Upper lobe of left lung (tissue), 6 donors: ENCODE measurements at places on chromosomes 6 and 20. TPM values are rescaled to one million over a fixed set of nuclear protein-coding genes. Genes with fewer than 3 reads are reported as not detected.

- H3K4me1 ChIP-seq, result peaks cover 28% of the 10 kb centered on the region
- DNase-seq, result no peak
- H3K27ac ChIP-seq, result no peak overlapping the region
- H3K27me3 ChIP-seq, result no peaks in the 10 kb centered on the region
These were observed 82.2 kb downstream of the ATXN1 start for GRCh38 chr6:16679050-16679449.

DNA sequence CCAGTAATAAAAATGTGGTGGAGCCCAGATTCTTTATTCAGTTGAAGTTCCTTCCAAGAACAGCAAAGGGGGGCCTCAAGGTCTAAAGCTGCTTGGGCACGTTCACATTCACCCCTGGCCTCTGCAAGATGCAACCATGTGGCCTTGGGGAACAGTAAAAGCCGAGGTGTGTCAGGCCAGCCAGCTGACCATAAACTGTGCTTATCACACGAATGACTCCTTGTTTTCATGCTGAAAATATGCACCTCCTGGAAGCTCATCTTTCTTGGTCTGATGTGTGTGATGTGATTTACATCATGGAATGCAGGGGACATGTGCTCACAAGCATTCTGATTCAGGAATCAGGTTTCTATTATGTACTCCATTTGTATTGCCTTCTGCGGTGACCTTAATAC, 211.6 kb upstream of the MARCKS start:
- no peak for DNase-seq
- peaks cover 5% of the 10 kb centered on the region for H3K4me1 ChIP-seq
- H3K4me3 ChIP-seq, result no peak overlapping the region
- no peaks in the 10 kb centered on the region for H3K36me3 ChIP-seq
- no peak overlapping the region for H3K27ac ChIP-seq
- H3K27me3 ChIP-seq, result no peaks in the 10 kb centered on the region

- no peaks in the 10 kb centered on the region for H3K27me3 ChIP-seq
- H3K27ac ChIP-seq, result peak overlapping the region; percentile 94
- DNase-seq, result no peak
- no peaks in the 10 kb centered on the region for H3K36me3 ChIP-seq
- H3K4me3 ChIP-seq, result peak overlapping the region; percentile 96
These were observed 616 bp downstream of the CHMP4B start for GRCh38 chr20:33811776-33812151.

GRCh38 chr6:166643891-166644590, 17.0 kb upstream of the RPS6KA2 start:
- no peak overlapping the region for H3K27ac ChIP-seq
- H3K4me3 ChIP-seq, result no peak overlapping the region
- H3K4me1 ChIP-seq, result peaks cover 14% of the 10 kb centered on the region
- H3K36me3 ChIP-seq, result no peaks in the 10 kb centered on the region
- no peaks in the 10 kb centered on the region for H3K27me3 ChIP-seq
- no peak for DNase-seq

DNA sequence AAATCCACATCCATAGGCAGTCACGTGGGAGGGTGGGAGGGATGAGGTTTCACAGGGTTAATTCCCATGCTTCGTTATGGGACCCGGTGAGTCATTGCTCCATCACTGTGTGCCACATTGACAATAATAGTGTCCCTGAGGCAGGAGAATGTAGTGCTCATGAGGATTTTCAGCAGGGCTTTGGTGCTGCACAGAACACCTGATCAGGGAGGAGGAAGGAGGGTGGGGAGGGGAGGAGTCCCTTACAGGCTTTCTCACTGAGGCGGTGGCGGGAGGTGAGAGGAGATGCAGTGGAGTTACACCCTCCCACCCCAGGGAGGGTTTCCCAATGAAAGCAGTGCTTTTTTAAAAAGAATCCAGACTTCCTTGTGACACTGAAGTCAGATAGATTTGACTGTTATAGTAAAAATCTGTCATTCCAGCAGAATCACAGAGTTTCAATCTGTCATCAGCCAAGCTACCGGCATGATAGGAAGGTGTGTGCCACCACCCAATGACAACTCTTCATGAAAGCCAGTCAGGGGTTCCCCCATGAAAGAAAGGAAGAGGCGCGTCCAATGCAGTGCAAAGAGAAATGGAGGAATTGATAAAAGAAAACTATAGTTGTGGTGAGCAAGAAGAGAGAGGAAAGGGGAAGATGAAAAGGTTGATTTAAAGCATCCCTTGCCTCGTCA, 144.8 kb downstream of the TBC1D7 start:
- H3K27ac ChIP-seq, result no peak overlapping the region
- H3K4me3 ChIP-seq, result no peak overlapping the region
- H3K4me1 ChIP-seq, result no peaks in the 10 kb centered on the region
- H3K27me3 ChIP-seq, result no peaks in the 10 kb centered on the region
- no peak for DNase-seq
- peaks cover 12% of the 10 kb centered on the region for H3K36me3 ChIP-seq

DNA sequence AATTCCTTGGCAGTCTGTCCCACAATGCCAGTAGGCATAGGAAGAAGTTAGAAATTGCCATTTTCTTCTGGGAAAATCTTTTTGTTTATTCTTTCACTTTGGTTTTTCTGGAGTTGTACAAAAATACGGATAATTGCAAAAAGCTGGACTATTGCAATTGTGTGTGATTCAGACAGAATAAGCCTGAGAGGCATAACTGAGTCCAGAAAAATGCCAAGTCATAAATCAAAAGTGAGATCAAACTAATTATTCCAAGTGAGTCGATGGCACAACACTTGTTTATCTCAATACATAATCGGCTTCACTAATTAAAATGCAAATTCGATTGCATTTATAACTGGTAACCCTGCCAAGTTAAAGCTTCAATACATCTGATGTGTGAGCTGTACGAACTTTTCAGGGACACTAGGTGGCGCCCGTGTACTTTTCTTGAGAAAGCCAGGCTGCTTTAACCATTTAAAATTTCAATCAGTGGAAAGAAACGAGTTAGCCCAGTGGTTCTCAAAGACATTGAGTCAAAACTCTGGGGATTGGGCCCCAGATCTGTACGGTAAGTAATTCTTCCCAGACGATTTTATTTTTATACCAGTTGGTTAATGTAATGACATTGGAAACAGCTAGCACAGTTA, 102.6 kb downstream of the LAMP5 start:
- DNase-seq, result peak; percentile 64
- H3K4me1 ChIP-seq, result no peaks in the 10 kb centered on the region
- no peaks in the 10 kb centered on the region for H3K27me3 ChIP-seq
- H3K4me3 ChIP-seq, result no peak overlapping the region

DNA sequence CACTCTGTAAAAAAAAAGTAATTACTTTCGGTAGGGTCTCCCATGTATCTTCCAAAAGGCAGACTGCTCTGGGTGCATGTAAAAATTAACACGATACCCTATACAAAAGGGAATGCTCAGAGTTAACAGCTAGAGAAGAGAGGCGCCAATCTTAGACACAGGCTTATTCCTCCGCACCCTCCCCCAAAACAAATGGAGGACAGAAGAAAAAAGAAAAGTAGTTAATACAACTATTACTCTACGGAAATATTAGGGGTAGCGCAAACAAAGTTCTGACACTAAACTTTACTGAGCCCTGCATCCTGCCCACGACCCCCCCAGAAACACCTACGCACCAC, 331 bp upstream of the UFL1 start:
- peaks cover 16% of the 10 kb centered on the region for H3K4me1 ChIP-seq
- H3K27ac ChIP-seq, result peak overlapping the region; percentile 96
- no peak for DNase-seq
- no peaks in the 10 kb centered on the region for H3K27me3 ChIP-seq
- peak overlapping the region; percentile 76 for H3K4me3 ChIP-seq

GRCh38 chr6:38861926-38862401, 146.9 kb downstream of the DNAH8 start:
- H3K36me3 ChIP-seq, result no peaks in the 10 kb centered on the region
- no peaks in the 10 kb centered on the region for H3K4me1 ChIP-seq
- no peak overlapping the region for H3K27ac ChIP-seq
- DNase-seq, result no peak
- no peak overlapping the region for H3K4me3 ChIP-seq

DNA sequence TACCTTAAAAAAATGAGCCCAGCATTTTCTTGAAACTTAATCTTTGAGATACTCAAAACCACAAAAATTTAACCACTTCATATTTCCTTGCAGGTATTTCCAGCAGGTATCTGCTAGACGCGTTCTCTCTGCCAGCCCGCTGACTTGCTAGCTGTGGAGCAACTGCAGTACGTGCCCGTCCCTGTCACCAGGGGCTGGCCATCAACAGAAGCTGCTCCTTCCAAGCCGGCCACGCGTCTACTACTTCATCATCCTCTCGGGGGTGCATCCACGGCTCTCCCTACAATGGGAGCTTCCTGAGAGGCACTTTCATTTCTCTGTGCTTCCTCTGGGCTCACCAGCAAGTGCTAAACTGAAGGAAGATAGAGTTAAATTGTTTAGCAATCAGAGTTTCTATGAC, 132.4 kb downstream of the DTNBP1 start:
- no peak for DNase-seq
- no peaks in the 10 kb centered on the region for H3K4me1 ChIP-seq
- no peaks in the 10 kb centered on the region for H3K27me3 ChIP-seq
- H3K27ac ChIP-seq, result no peak overlapping the region
- peaks cover 2% of the 10 kb centered on the region for H3K36me3 ChIP-seq

DNA sequence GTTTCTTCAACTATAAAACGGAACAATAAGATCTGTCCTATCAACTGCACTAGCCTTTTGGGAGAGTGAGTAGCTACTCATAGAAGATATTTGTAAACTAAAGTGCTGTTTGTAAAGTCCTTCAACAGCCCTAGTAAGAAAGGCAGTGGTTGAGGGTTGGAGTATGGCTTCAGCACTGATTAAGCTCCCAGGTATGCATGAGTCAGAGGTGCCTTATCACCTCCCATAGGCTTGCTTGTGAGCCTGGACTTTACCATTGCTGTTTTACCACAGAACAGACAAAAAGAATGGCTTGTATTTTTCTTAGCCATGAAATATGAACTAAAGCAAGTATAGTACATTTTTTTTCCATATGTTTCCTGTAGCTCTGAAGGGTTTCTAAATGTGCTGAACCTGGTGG, 44.1 kb downstream of the SAMD3 start:
- H3K27ac ChIP-seq, result no peak overlapping the region
- no peak overlapping the region for H3K4me3 ChIP-seq
- DNase-seq, result no peak
- H3K27me3 ChIP-seq, result no peaks in the 10 kb centered on the region

GRCh38 chr6:116497113-116497676, 14.2 kb upstream of the CALHM5 start:
- no peak overlapping the region for H3K4me3 ChIP-seq
- no peak overlapping the region for H3K27ac ChIP-seq
- no peaks in the 10 kb centered on the region for H3K27me3 ChIP-seq
- no peak for DNase-seq
- H3K36me3 ChIP-seq, result no peaks in the 10 kb centered on the region

- DNase-seq, result no peak
- H3K27me3 ChIP-seq, result no peaks in the 10 kb centered on the region
- no peaks in the 10 kb centered on the region for H3K4me1 ChIP-seq
- H3K4me3 ChIP-seq, result no peak overlapping the region
These were observed 8.9 kb upstream of the OR2H2 start for GRCh38 chr6:29576056-29576455.

DNA sequence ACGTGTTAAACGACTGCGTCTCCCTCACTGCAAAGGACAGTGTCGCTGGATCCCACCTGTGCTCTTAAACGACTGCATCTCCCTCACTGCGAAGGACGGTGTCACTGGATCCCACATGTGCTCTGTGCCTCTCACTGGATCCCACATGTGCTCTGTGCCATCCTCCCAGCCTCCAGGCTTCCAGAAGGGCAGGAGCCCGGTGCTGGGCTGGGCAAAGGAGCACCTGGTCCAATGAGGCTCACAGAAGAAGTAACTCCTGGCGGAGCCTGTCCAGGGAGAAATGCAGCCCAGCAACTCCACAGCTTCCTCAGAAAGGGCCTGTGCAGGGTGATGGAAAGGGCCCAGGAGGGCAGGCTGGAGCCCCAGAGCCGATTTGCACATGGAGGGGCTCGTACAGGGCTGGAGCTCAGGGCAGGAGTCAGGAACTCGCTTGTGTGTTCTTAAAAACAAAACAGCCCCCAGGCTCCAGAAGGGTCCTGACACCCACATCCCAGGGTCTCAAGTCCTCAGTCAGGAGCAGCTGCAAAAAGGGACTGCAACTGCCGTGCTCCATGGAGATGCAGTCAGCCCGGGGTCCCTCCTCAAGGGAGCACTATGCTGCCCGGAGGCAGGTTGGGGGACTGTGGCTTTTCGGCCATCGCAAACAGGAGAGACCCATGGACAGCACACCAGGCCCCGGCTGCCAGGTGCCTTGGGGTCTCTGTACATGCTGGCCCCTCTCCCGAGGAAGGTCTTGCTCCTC, 52.7 kb downstream of the DLL1 start:
- H3K4me3 ChIP-seq, result no peak overlapping the region
- no peak for DNase-seq
- no peaks in the 10 kb centered on the region for H3K4me1 ChIP-seq
- H3K27me3 ChIP-seq, result no peaks in the 10 kb centered on the region
- no peak overlapping the region for H3K27ac ChIP-seq
- H3K36me3 ChIP-seq, result no peaks in the 10 kb centered on the region

DNA sequence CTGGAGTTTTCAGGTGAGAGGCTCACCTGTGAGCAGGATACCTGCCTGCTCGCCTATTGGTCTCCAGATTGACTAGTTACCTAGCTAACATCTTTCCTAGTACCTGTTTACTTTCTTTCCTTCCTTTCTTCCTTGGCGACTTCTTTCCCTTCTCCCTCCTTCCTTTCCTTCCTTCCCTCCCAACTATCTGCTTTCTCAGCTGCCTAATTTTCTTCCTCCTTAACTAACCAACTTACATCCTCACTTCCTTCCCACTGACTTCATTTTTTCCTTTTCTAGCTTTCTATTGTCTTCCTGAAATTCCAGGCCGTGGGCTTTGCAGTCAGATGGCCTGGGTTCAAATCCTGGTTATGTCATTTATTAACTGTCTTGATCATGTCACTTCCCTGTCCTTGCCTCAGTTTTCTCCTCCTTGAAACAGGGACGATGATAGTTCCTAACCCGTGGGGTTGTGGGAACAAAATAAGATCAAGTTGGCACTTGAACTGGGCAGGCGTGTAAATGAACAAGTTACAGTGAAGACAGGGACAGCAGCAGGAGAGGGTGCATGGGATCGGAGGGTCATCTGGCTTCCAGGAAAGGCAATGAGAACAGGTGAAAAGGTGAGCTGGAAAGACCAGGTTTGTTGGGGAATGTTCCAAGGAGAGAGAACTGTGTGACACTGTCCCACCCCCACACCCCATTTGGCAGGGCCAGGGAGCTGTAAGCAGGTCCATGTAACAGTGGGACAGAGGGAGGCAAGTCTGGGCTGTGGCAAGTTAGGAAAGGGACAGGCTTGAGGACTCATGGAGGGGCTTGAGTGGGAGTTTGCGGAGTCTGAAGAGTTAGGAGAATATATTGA, 540 bp downstream of the SGK2 start:
- no peaks in the 10 kb centered on the region for H3K27me3 ChIP-seq
- no peak overlapping the region for H3K27ac ChIP-seq
- DNase-seq, result no peak
- no peaks in the 10 kb centered on the region for H3K36me3 ChIP-seq
- H3K4me1 ChIP-seq, result peaks cover 8% of the 10 kb centered on the region

SLC35D3 gene
- not detected for total RNA-seq

DUSP15 gene
- 1.7 TPM for total RNA-seq

COX7A2 gene
- 268 TPM for total RNA-seq

HTR1E gene
- total RNA-seq, result not detected

EMILIN3 gene
- 0.11 TPM for total RNA-seq

ARFRP1 gene
- total RNA-seq, result 26.8 TPM

OR2J1 gene
- total RNA-seq, result not detected

RFX6 gene
- 0.11 TPM for total RNA-seq
